ENCODE measurements at places on chromosomes 3 and 15.

- no peak for DNase-seq
These were observed 71.7 kb upstream of the ABHD2 start for GRCh38 chr15:89016549-89017041.

- no peak for DNase-seq
These were observed 104.4 kb downstream of the MYLK start for GRCh38 chr3:123779655-123780231.

DNA sequence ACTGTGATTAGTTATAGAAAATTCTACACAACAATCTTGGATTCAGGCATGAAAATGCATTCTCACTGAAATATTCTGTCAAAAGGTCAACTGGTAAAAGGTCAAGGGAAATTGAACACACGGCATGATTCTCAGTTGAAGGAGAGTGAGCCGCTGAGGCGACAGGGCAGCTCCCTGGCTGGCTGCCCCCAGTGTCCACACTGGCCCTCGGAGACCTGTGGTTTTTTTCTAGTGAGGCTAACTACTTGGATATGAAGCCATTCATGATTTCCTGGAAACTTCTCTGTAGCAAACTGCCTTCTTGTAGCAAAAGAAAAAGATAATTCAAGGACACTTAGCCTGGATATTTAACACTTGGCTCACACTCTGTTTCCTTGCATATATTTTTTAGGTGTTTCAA is 37.2 kb downstream of the AADACL2 start:
- DNase-seq = no peak

- DNase-seq = no peak
These were observed 218.4 kb downstream of the ABHD5 start for GRCh38 chr3:43909149-43909548.

GRCh38 chr3:72515281-72515680 is 333.0 kb downstream of the SHQ1 start:
- DNase-seq = no peak

GRCh38 chr3:140441006-140441405 is 236.9 kb upstream of the TRIM42 start:
- no peak for DNase-seq

DNA sequence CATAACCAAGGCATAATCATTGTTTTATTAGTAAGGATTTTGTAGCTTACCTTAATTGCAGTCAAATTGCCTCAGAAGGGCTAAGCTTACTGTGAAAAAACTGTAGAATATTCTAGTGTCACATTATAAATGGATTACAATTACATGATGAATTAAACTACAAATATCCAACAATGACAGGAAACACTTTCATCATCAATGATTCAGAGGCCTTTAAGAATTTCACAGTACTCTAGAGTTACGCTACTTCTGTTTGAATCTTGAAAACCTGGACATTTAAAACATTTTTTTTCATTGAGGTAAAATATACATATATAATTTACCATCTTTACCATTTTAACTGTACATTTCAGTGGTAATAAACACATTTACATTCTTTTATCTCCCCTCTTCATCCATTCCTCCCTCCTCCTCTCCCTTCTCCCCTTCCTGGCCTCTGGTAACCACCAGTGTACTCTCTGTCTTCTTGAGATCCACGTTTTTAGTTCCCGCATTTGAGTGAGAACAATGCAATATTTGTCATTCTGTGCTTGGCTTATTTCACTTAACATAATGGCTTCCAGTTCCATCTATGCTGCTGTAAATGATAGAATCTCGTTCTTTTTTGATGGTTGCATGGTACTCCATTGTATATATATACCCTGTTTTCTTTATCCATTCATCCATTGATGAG is 54.7 kb downstream of the GJD2 start:
- DNase-seq = no peak

- DNase-seq = no peak
These were observed 65.8 kb upstream of the ABHD17C start for GRCh38 chr15:80629355-80629754.

DNA sequence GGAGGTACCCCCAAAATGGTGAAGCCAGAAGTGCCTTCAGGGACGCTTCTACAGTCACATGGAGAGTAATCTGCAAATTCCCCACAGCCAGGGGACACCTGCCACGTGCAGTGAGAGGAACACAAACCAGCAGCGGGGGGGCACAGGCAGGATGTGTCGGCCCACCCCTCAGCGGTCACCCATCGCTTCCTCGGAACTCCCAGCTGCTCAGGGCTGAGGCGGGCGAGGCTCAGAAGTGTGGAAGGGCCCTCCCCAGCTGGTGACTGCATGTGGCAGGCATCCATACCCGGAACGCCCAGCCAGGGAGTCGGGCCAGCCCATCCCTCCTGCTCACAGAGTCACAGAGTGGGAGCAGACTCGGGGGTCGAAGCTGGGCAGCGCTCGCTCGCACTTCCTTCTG is 63.7 kb downstream of the SLC12A8 start:
- DNase-seq = no peak

DNA sequence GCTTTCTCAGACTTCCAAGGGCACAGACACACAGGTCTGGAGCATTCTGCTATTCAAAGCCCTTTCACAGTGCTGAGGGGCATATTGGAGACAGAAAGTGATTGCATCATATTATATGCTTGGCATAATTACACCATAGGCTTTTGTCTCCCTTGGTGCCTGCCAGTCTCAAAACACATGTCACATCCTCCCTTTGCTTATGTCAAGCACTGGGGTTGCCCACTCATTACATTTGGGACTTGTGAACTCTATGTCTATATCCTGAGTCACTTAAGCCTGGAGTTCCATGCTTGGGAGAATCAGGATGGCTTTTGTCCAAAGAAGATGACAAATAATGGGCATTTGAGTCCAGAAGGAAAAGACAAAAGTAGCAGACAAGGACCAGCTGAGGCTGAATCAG is 12.3 kb upstream of the PDZRN3 start:
- DNase-seq = no peak

DNA sequence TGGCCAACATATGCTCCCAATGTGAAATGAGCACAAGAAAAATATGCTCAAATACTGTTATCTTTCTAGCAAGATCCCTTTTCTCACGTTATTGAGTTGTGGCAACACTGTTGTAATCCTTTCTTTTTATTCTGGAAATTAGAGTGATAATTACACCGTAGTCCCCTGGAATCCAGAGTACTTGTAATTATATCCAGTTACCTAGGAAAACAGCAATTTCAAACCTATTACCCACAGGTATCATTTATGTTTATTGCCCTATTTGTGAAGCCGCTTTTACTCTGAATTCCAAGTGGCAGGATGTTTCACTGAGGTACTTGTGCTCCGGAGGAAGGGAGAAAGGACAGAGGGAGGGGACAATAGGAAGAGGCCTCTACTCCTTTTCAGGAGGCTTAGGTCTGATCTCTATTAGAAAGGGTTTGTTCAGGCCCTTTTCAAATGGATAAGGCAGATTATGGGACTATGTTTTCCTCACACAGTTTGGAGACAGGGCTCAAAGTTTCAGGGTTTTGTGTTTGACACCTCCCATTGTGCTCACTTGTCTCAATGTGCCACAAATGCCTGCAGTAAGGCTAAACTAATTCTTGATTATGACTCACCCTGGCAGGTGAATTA is 646.6 kb downstream of the TUSC7 start:
- DNase-seq = no peak

- peak; percentile 86 for DNase-seq
These were observed 65.6 kb downstream of the SYNPR start for GRCh38 chr3:63343674-63344073.

- peak; percentile 87 for DNase-seq
These were observed 167.3 kb downstream of the NECTIN3 start for GRCh38 chr3:111238885-111239284.

- DNase-seq = no peak
These were observed 29.2 kb downstream of the POLG start for GRCh38 chr15:89305395-89305794.

GRCh38 chr15:50871832-50872231 is 36.7 kb upstream of the AP4E1 start:
- DNase-seq = no peak

- DNase-seq = no peak
These were observed 51.2 kb downstream of the KCNAB1 start for GRCh38 chr3:156171281-156172267.

DNA sequence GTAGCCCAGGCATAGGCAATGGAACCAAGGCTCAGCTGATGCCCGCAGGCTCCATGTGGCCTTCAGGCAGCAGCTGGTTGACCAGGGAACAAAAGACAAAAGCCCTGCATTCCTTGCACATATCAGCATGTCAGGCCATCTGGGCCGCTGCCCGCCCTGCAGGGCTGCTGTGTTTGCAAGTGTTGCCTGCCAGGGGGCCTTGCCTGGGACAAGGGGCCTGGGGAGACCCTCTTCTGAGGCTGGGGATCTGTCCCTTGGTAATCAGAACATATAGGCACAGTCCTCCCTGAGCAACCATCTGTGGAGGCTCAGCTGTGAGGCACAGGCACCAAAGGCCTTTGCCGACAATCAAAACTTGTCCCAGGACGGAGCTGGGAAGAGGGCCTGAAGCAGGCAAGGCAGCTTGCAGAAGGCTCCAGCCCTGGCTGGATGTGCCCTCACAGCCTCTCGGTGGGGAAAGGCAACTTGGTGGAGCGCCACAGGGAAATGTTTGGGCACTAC is 138.2 kb downstream of the TPRA1 start:
- no peak for DNase-seq

- DNase-seq = peak; percentile 47
These were observed 1.4 kb downstream of the FURIN start for GRCh38 chr15:90869601-90870353.

GRCh38 chr3:184289426-184289938 is 9.6 kb upstream of the PSMD2 start:
- DNase-seq = peak; percentile 44

GRCh38 chr15:64251121-64251520 is 88.3 kb upstream of the PPIB start:
- peak; percentile 31 for DNase-seq

DNA sequence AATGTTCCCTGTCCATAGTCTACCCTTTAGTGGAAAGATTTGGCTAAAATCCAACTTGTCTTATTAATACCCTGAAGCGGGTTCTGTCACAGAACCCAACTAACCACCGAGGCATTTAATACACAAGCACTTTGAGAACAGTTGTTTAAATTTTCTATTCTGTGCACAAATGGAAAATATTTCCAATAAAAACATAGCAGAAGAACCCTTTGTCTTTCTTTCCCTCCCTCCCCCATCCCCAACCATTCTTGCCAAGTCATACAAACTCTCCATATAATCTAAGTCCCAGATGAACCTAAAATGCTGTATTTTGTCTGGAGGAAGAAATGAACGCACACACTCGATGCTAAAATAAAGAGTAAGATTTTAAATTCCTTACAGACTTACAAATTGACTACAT is 126.9 kb upstream of the STRIT1 start:
- no peak for DNase-seq

DNA sequence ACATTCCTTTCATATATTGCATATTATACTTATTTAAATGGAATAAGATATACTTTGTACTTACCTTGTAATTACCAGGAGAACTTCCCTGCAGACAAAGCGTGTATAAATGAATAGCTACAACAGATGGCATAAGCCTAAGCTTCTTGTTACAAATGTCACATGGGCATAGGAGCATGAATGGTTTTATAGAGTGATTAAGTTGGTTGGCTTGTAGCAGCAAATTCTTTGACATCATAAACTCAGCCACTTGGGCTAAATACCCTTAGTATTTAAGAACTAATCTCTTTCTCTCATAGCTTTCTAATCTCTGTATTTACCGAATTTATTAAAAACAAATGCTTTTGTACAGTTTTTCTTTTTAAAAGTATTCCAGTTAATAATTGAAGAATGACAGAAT is at the start of gene UBAP1L:
UBAP1L (minus strand) TSS at position 115 of the 400 bp plus-strand sequence. CDS start 8,985 bp downstream, outside the sequence.
- no peak for DNase-seq

GRCh38 chr3:69697381-69697780 is 41.9 kb upstream of the MITF start:
- no peak for DNase-seq

DNA sequence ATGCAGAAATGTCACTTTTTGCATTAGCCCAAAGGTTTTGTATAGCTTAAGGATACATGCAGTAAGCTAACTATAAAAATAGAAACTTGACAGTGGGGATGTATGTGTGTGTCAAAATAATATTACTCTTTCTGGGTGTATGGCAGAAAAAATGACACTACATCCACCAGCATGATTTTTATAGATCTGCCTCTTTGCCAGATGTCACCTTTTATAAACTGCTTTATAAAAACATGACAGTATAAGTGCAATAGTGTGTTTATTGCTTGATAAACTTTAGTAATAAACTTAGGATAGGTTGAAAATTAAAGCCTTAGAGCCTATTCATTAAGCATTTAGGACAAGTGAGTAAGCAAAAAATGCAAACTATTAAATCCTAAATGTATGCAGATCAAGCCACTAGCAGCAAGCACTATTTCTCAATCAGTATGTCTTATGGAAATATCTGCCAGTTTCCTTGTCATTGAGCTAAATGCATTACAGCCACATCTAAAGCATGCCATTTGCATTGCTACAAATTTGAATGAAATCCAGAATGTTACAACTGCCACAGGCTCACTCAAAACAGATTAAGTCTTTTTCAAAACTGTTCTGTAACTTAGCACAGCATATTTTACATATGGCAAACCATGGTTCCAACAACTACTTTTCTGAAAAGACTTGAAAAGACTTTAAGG is 935.0 kb downstream of the FHIT start:
- no peak for DNase-seq

GRCh38 chr15:78437107-78437761 is 782 bp upstream of the IREB2 start:
- DNase-seq = no peak

DNA sequence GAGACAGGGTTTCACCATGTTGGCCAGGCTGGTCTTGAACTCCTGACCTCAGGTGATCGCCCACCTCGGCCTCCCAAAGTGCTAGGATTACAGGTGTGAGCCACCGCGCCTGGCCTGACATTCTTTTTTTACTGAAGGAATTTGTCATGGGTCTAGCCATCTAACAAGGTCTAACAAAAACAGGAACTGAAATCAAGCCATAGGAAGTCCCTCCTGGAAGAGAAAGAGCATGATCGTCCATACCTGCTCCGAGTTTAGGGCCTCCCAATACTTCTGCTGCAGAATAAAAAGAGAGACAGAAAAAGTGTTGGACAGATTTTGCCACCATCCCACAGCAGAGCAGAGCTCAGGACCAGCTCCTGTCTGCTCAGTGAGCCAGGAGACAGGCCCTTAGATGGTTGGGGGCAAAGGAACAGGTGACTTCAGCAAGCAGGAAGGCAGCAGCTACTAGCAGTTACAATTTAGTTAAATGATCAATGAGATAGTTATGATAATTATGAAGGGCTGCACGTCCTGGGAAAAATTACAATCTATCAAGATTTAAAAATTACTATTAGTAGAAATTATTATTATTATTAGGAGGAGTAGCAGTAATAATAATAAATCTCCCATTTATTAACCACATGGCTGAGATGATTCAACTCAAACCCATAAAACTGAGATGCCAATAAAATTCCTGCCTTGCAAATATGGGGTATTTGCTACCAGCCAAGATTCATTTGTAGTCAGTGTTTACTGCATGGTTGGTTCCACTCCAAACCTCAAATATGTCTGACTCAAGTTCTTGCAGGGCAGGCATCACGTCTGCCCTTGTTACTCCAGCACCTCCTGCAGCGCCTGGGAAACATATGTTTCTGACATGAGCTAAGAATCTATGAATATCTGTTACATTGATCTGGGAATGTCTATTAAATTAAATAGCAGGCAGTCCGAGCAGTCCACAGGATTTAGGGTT is 40.1 kb downstream of the TMEM44 start:
- no peak for DNase-seq
